ENCODE measurements at places on chromosomes 5 and 9. TPM values are rescaled to one million over a fixed set of nuclear protein-coding genes. Genes with fewer than 3 reads are reported as not detected.
A peak's percentile ranks its signal among the peaks of the same experiment; 100 is the strongest.

The RNF20 gene
- total RNA-seq: 40.0 TPM

GRCh38 chr5:13251623-13252376 is 692.7 kb downstream of the DNAH5 start:
- no peak for DNase-seq

The MEGF10 gene
- not detected for total RNA-seq

DNA sequence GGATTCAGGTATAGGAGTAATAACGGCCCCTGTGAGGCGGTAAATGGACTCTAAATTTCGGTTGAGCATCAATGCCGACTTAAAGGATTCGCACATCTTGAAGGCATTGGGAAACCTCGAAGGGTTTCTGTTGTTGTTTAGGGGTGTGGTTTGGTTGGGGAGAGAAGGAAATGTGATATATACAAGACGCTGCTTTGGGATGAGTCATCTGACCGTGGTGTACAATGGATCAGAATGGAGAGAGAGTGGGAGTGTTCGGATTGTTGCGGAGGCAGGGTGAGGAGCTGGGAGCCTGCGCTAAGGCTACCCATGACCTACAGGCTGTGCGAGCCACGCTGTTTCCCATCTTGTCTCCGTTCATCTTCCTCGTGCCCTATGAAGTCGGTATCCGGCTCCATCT is 60.4 kb upstream of the ERCC6L2 start:
- no peak for DNase-seq

GRCh38 chr5:179759581-179760551 is 27.2 kb downstream of the MAML1 start:
- DNase-seq: no peak

The CBY3 gene
- total RNA-seq: not detected

- no peak for DNase-seq
Observed at GRCh38 chr5:62149879-62150278, 156.1 kb upstream of the KIF2A start.

GRCh38 chr9:114156657-114157421 is 1.5 kb downstream of the COL27A1 start:
- peak; percentile 54 for DNase-seq

GRCh38 chr5:150618588-150619281 is 21.7 kb upstream of the SYNPO start:
- no peak for DNase-seq

The SRA1 gene
- total RNA-seq: 28.7 TPM

The SPATA31D4 gene
- total RNA-seq: not detected

The C6 gene
- total RNA-seq: 8.8 TPM

DNA sequence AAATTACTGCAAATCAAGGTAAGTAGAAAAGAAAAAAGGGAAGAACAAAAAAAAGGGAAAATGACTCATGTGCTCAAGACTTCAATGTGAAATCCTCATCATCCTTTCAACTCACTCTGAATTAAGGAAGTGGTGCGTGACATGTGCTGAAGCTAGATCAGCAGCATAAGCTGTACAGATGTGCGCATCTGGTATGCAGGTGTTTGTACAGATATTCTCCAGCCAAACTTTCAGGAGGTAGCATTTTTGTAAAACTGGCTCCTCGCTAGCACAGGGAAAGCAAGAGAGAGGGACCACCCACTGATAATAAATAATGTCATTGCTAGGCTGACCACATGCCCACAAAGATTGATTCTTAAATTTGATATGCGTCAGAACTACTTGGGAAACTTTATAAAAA is 253.9 kb upstream of the RGMB start:
- no peak for DNase-seq

The PKD2L2 gene
- total RNA-seq: not detected

DNA sequence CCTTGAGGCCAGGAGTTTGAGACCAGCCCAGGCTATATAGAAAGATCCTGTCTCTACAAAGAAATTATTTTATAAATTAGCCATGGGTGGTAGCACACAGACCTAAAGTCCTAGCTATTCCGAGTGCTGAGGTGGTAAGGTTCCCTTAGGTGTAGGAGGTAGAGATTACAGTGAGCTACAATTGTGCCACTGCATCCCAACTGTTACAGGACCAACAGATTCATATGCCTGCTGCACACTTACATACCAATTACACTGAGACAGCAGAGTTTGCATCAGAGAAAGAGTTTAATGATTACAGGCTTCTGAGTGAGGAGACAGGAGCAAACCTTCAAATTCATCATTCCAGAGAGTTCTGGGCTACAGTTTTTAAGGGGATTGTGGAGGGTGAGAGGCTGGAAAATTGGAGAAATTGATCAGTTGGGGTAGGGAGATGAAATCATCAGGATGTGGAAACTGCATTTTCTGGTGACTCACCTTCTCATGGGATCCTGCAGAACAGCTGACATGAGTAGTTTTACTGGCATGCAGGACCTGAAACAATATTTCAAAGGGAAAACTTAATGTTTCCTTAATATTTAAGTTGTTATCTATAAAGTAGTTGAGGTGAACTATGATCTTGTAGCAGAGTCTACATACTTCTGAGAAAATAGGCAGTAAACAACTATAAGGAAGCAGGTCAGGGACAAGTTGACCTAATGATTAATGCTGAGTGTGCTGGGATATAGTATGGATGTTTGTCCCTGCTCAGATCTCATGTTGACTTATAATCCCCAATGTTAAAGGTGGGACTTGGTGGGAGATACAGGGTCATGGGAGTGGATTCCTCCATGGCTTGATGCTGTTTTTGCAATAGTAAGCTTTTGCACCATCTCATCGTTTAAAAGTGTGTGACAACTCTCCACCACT is 54.7 kb downstream of the ANXA2R start:
- no peak for DNase-seq

The MCC gene
- 23.6 TPM for total RNA-seq

- no peak for DNase-seq
Observed at GRCh38 chr9:101326501-101326900, 58.3 kb downstream of the BAAT start.

The EDIL3 gene
- total RNA-seq: 15.0 TPM

The PCDHB5 gene
- total RNA-seq: 2.8 TPM

DNA sequence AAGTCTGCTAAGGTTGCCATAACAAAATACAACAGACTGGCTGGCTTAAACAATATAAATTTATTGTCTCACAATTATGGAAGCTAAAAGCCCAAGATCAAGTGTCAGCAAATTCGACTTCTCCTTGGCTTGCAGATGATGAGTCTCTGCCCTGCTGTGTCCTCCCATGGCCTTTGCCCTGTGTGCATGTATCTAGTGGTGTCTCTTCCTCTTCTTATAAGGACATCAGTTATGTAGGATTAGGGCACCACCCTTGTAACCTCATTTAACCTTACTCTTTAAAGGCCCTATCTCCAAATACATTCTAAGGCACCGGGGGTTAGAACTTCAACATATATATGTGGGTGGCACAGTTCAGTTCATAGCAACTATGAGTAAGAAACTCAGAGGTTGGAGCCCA is 157.9 kb upstream of the RASA1 start:
- DNase-seq: peak; percentile 37

The CAMK4 gene
- 1.9 TPM for total RNA-seq

GRCh38 chr9:12221470-12221869 is 471.7 kb upstream of the TYRP1 start:
- DNase-seq: no peak

The PMPCA gene
- 41.2 TPM for total RNA-seq

GRCh38 chr5:140548300-140548688 is 832 bp downstream of the EIF4EBP3 start:
- DNase-seq: peak; percentile 88

The PCDH1 gene
- 133 TPM for total RNA-seq

DNA sequence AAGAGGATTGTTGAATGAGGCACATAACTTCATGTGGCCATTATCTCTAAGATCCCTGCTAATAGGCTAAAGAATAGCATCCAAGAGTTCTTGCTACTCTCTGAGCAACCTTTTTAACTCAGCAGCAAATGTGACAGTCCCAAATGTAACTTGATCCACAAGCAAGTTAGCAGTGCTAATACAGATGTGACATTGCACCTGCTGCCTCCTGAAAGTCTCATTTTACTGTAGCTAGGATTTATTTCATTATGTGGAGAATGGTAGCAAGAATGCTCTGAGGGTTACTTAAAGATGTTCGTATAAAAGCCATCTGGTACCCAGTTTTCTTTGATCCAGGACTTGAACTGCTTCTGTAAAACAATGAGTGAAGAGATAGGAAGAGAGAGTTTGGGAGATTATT is 45.8 kb downstream of the CDH10 start:
- DNase-seq: no peak

DNA sequence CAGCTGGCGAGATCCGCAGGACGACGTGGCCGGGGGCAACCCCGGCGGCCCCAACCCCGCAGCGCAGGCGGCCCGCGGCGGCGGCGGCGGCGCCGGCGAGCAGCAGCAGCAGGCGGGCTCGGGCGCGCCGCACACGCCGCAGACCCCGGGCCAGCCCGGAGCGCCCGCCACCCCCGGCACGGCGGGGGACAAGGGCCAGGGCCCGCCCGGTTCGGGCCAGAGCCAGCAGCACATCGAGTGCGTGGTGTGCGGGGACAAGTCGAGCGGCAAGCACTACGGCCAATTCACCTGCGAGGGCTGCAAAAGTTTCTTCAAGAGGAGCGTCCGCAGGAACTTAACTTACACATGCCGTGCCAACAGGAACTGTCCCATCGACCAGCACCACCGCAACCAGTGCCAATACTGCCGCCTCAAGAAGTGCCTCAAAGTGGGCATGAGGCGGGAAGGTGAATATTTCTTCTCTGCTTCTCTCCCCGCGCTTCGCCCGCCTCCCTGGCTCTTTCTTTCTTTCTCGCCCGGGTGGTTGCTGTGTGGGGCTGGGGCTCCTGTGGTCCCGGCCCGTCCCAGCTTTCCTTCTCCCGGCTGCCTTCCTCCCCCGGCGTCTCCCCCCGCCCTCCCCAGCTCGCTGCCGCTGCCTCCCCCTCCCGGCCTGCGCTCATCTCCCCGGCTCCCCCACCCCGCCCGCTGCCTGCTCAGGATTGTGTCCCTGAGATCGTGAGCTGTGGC is 2.2 kb downstream of the NR2F1 start:
- DNase-seq: no peak

Measured in upper lobe of left lung (tissue), 6 donors.